ENCODE measurements at places on chromosomes 12 and 14.
A peak's percentile ranks its signal among the peaks of the same experiment; 100 is the strongest.

- no peak for DNase-seq
Measured at GRCh38 chr14:103099733-103100280, 5.3 kb downstream of the EXOC3L4 start.

DNA sequence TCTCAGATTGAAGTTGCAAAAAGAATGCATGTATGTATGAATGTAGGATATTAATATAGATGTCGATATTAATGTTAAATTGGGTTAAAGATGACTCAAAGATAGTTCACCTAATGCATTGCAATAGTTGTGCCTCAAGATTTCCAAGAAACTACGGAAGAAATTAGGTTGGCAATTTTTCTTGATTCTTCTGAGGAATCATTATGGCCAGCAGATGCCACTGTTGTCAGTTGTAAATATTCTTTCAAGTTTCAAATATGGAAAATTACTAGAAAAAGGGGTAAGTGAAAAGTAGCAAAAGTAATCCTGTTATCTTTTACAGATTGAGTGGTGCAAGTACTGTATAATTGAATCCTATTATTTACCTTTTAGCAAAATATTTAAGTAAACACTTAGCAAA, 202.1 kb downstream of the ADAMTS20 start:
- no peak for DNase-seq

GRCh38 chr12:65948320-65949008, 124.2 kb downstream of the HMGA2 start:
- DNase-seq, result no peak

DNA sequence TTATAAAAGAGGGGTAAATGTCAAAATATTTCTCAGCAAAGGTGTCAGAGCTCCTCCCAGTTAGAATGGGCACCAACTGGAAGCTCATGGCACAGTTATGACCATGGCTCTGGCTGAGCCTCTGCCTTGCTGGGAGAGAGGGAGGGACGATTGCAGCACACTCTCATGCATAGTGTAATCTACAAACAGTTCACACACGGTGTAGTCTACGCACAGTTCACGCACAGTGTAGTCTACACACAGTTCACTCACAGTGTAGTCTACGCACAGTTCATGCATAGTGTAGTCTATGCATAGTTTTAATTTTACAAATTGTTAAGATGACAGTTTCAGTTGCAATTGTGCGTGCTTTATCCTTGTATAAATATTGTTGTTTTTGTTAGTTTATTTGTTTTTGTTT, 1474.6 kb upstream of the TMEM132C start:
- no peak for DNase-seq

DNA sequence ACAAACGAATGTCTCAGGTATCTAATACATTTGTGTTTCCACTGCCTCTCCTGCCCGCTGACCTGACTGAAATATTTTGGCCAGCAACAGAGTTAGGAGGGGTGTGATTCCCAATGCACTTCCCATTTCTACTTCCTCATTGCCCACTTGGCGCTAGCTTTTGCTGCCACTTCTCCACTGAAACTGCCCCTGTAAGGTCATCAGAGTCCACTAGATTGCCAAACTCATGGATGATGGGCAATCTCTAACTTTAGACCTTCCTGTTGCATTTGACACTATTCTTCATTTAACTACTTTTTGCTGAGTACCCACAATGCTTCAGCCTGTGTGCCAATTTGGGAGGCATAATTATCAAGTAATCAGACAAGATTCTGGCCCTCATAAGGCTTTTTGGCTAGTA, 40.8 kb downstream of the GPR65 start:
- DNase-seq, result no peak

GRCh38 chr12:52253391-52254179, 20.5 kb downstream of the KRT7 start:
- no peak for DNase-seq

GRCh38 chr12:102913453-102914226, 3.4 kb downstream of the PAH start:
- no peak for DNase-seq

DNA sequence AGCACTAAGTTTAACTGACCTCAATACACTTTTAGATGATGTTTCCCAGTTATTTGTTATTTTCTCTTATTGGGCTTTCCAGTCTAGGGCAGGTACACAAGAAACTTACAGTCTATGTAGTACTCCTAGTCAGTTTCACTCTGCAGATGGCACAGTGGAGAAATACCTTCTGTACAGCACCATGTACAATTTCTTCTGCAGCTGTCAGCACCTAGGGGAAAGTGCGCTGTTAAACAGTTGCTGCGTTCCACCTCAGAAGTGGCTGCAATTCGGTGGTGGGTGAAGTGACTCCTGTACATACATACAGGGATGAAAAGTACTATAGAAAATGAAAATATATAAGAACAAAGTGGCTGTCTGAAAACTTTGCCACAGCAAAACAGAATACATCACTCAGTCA, 48.3 kb downstream of the NOVA1 start:
- DNase-seq, result no peak

DNA sequence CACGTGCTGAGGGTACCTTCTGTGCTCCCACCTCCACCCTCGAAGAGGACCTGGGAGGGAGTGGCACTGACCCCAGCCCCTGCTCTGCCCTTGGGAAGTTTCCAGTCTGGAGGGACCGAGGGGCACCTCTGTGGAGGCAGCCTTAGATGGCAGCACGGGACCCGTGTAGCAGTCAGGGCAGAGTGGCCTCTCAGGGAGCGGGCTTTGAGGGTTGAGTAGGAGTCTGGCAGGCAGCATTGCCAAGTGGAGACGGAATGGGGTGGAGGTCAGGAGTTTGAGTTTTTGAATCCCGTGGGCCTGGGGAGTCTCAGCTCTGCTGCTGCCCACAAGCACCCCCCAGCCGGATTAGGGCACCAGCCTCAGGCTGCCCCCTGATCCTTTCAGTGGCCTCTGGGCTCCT, 21.6 kb downstream of the KIF26A start:
- DNase-seq, result no peak

GRCh38 chr12:42482748-42483520, 106.6 kb downstream of the PRICKLE1 start:
- DNase-seq, result peak; percentile 62

GRCh38 chr12:101051901-101052550, 158.0 kb downstream of the SLC5A8 start:
- no peak for DNase-seq

GRCh38 chr12:3038926-3039510, 38.2 kb upstream of the TSPAN9 start:
- no peak for DNase-seq

DNA sequence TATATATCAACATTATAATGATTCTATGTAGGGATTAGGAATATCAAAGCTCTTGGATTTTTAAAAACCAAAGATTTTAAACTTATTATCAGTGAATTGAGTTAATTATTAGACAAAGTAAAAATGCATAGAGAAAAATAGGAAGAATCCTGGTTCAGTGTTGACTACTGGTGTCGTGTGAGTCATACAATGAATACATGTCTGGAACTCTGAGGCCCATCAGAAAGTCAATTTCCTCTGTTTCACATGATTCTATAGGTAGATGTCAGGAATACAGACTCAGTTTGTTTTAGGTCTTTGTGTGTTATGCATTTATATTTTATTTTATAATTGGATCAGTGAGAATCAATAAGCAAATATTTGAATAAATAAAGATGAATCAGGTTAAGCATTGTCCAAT, 84.5 kb upstream of the RTL1 start:
- DNase-seq, result no peak

- no peak for DNase-seq
Measured at GRCh38 chr14:78088916-78089315, 81.3 kb upstream of the NRXN3 start.

DNA sequence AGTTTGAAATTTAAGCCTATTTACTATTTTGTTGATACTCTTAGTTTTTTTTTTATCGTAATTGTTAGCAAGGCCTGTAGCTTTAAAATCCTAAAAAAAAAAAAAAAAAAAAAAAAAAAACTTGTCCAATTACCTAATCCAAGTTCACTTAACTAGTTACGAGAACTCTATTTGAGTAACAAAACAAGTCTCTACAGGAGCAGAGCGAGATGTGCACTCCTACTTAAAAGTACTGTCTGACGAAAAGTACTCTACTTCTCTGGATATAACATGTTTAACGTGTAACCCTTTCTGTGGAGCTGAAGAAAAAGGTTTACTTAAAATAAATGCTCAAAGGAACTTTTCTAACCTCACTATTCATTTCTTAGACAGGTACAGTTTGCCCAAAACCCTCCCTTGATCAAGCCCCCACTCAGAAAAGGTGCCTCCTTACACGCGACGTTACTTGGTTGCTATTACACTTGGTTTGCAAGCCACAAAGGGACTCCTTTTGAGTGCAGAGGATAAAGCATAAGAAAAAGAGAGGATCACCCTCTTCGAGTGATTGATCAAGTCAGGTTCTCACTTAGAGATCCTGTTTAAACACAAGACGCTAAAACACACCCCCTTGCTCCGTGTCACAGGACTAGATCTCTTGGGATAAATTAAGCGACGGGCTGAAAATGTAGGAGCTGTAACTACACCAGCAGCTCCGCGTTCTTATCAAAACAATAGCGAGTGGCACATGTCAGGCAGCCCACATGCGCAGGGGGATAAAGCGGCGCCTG, 2.2 kb downstream of the BAZ1A start:
- DNase-seq, result no peak

- no peak for DNase-seq
Measured at GRCh38 chr12:40650038-40650704, 42.1 kb upstream of the CNTN1 start.

GRCh38 chr14:106442857-106443256, 916.5 kb downstream of the TMEM121 start:
- DNase-seq, result no peak

- no peak for DNase-seq
Measured at GRCh38 chr14:29390081-29390832, 537.4 kb downstream of the PRKD1 start.

DNA sequence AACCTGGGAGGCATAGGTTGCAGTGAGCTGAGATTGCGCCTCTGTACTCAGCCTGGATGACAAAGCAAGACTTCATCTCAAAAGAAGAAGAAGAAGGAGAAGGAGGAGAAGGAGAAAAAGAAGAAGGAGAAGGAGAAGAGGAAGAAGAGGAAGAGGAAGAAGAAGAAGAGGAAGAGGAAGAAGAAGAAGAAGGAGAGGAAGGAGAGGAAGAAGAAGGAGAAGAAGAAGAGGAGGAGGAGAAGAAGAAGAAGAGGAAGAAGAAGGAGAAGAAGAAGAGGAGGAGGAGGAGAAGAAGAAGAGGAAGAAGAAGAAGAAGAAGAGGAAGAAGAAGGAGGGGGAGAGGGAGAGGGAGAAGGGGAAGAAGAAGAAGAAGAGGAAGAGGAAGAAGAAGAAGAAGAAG, 12.9 kb upstream of the KRT8 start:
- no peak for DNase-seq

DNA sequence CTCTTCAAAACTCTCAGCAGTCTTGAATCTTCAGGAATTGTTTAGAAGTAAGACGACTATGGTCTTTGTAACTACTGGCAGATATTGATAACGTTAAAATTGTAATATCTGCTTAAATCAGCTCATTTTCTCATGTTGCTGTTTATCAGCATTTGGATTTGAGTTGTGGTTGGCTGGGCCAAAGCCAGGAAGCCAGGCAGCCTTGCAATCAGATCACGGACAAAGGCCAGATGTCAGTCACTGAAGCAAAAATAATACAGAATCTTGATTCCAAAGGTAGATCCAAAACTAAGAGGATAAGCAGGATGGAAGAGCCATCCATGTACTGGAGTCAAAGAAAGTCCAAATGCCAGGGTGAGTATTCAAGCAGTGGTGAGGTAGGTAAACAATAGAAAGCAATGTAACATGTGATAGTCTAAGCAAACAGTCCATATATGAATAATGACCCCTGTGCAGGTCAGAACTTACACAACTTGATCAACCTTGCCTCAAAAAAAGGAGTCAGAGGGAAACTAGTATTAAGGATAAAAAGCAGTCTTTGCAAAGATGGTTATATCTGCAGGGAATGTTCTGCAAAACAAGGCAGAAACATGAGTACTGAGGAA, 95.8 kb upstream of the RAP1B start:
- DNase-seq, result no peak

DNA sequence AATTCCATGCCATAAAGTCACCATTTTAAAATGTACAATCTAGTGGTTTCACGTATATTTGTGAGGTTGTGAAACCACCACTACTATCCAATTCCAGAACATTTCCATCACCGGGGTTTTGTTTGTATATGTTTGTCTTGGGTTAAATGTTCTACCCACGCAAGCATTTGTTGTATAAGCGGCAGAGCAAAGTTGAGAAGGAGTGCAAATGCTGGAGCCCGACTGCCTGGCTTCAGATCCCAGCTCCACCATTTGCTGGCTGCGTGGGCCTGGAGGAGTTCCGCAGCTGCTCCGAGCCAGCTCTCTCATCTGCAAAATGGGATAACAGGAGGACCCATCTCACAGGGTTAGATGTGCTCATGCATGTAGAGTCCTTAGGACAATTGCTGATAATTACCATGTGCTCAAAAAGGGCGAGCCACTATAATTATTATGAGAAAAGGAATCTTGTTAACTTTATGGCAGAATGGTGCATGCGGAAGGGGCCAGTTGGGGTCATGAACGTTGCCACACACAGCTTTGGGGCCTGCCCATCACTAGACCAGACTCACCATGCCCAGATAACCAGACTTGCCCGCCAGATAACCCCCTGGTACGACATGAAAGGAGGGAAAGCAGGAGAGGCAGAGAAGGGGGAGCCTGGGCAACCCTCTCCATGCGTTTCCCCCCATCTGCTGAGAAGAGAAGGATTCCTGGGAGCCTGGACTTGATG, 6.4 kb downstream of the ACTN1 start:
- no peak for DNase-seq

DNA sequence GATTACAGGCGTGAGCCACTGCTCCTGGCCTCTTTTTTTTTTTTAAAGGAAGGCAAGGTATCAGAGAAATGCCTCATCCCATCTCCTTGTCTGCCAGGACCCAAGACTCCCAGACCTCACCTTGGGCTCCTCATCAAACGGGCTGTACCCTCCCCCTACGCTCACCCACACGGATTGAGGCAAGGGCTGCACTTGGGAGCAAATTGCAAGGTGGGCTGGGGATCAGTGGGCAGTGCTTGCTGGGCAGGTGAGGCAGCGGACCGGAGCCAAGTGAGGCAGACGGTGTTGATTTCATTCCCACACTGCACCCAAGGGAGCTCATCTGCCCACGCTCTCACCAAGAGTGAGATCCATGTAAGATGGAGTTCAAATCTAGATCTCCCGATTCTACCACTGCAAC, 41.0 kb upstream of the DICER1 start:
- DNase-seq, result no peak

Data from stimulated activated effector memory CD8-positive, alpha-beta T cell treated with anti-CD3 and anti-CD28 coated beads, Interleukin-12 subunit alpha, Interleukin-12 subunit beta, amount 100 ng/mL, for 72 hours (primary cell).